Stimulated activated naive B cell treated with anti-CD40 and anti-IgM and Interleukin-4, amounts not matched to agents 10 μg/mL and 1 μg/mL and 100 μg/mL, for 72 hours (primary cell): ENCODE measurements at places on chromosomes 5 and 9.

DNA sequence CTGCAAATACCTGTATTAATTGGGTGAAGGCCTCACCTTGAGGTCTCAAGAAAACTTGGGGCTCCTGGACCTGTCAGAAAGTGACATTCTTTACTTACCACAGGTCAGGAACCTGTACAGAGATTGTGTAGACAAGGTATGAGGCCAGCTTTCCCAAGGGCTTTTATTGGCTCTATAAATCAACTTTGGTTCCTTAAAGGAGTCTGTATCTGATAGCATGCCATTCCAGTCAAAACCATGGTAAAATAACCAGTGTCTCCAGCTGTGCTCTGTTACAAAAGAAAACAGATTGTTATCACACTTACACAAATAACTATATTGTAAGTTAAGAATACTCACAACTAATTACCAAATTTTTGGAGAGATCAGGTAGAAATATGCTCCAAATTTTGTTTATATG is 64.5 kb downstream of the COL15A1 start:
- peaks cover 3% of the 10 kb centered on the region for H3K4me1 ChIP-seq
- no peak for DNase-seq
- no peak overlapping the region for H3K4me3 ChIP-seq
- peaks cover 12% of the 10 kb centered on the region for H3K27me3 ChIP-seq

DNA sequence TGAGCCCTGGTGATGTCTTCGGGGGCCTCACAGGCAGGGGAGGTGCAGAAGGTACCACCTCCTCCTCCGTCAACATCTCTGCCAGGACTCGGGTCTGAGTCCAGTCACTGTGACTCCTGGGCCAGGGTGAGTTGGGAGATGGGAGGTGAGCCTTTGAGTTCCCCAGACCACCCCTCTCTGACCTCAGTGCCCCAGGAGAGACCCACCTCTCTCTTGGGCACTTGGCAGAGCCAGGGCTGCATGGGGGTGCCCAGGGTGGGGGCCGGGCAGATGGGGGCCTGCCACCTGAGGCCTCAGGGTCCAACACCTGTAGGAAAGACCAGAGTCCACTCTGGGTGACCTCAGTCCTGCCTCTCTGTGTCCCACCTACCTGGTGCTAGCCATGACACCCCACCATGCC is 6.8 kb downstream of the KIF12 start:
- no peaks in the 10 kb centered on the region for H3K36me3 ChIP-seq
- H3K27ac ChIP-seq, result no peak overlapping the region
- peaks cover 13% of the 10 kb centered on the region for H3K4me1 ChIP-seq
- no peak overlapping the region for H3K4me3 ChIP-seq
- DNase-seq, result no peak

DNA sequence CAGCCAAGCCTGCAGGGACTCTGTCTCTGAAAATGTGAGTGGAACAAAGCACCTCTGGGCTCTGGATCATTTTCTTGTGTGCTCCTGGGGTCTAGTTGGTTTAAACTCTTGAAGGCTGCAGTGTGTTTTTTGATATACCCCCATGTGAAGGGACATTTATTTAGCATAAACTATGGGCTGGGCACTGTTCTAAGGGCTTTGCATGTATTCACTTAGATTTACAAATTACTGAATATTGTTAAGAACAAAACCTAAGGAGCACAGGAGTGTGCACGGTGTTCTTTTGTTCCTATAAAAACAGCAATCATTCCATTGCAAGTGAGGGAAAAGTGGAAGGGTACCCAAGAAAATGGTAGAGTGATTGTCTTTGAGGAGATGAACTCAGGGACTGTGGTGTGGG is 20.0 kb upstream of the CD180 start:
- peak overlapping the region; percentile 79 for H3K4me3 ChIP-seq
- H3K27ac ChIP-seq, result peak overlapping the region; percentile 100
- no peak for DNase-seq

DNA sequence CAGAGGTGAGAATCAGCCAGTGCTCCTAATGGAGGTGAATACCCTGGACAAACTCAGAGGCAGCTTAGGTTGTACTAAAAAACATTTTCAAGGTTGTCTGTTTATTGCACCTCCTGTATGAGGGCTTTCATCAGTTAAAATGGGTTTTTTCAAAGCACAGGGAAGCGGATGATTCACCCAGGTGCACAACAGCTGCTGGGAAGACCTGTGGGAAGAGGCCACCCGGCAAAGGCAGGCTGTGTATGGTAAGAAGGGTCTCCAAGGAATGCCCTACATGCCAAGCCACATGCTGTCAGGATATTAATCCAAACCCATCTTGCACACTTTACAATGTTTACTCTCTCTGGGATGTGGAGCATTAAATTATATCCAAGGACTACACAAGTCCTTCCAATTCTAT is 14.7 kb downstream of the SIL1 start:
- H3K27ac ChIP-seq, result no peak overlapping the region
- no peaks in the 10 kb centered on the region for H3K27me3 ChIP-seq
- peaks cover 14% of the 10 kb centered on the region for H3K36me3 ChIP-seq
- H3K4me3 ChIP-seq, result no peak overlapping the region

DNA sequence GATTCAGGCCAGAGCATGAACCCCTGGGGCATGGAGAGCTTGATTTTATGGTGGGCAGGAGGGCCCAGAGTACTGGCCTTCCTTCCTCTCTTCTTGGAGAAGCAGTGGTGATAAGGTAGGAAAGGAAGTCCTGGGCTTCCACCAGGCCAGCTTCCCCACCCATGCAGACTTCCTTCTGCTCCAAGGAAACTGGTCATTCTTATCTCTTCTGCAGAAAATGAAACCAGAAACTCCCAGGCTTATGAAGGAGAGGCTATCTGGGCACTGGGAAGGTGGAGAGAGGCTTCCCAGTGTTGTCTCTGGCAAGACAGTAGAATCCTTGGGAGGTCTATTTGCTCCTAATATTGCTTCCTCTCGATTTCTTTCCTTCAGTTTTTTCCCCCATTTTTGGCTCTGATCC is 110.5 kb upstream of the EQTN start:
- no peak overlapping the region for H3K27ac ChIP-seq
- peaks cover 2% of the 10 kb centered on the region for H3K36me3 ChIP-seq
- H3K4me1 ChIP-seq, result peaks cover 38% of the 10 kb centered on the region

GRCh38 chr9:117485176-117485575 is 70.3 kb upstream of the ASTN2 start:
- H3K4me1 ChIP-seq, result peaks cover 4% of the 10 kb centered on the region
- no peak overlapping the region for H3K27ac ChIP-seq
- H3K27me3 ChIP-seq, result peaks cover 18% of the 10 kb centered on the region
- no peak for DNase-seq
- no peak overlapping the region for H3K4me3 ChIP-seq
- no peaks in the 10 kb centered on the region for H3K36me3 ChIP-seq

GRCh38 chr9:34163434-34163833 is 15.4 kb upstream of the UBAP1 start:
- H3K4me3 ChIP-seq, result no peak overlapping the region
- peaks cover 4% of the 10 kb centered on the region for H3K36me3 ChIP-seq
- H3K27me3 ChIP-seq, result peaks cover 27% of the 10 kb centered on the region
- no peaks in the 10 kb centered on the region for H3K4me1 ChIP-seq

DNA sequence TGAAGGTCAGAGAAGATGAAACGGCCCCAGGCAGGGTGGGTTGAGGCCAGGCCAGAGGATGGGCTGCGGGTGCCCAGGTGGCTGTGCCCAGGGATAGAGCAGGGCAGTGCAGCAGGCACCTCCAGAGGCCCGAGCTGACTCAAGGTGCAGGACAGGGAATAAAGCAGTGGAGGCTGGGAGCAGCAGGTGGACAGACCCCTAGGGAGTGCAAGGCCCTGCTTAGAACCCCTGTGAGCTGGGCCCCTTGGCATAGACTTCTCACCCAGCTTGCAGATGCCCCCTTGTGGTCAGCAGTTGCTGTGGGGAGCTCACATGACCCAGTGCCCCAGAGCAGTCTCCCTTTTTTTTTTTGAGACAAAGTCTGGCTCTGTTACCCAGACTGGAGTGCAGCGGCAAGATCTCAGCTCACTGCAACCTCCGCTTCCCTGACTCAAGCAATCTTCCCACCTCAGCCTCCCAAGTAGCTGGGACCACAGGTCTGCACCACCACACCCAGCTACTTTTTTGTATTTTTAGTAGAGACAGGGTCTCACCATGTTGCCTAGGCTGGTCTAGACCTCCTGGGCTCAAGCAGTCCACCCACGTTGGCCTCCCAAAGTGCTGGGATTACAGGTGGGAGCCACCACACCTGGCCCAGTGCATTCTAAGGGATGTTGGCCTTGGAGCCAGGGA is 118.8 kb downstream of the WNK2 start:
- H3K27ac ChIP-seq, result no peak overlapping the region
- peak; percentile 48 for DNase-seq
- H3K4me3 ChIP-seq, result no peak overlapping the region
- peaks cover 13% of the 10 kb centered on the region for H3K4me1 ChIP-seq

DNA sequence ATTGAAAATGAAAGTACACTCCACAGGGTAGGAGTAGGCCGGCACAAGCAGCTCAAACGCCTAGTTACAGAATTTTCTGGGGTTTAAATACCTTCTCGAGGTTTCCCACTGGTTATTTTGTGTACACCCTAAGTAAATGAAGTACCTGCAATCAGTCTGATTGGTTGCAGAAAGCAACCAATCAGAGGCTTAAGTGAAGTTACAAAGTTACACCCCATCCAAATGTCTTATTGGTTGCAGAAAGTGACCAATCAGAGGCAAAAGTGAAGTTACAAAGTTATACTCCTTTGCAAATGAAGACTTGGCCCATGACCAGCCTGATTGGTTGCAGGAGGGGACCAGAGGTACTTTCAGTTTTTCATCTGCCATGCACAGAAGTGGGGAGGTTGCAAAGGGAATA is 33.2 kb upstream of the ERAP2 start:
- no peak for DNase-seq
- H3K27ac ChIP-seq, result no peak overlapping the region
- no peaks in the 10 kb centered on the region for H3K27me3 ChIP-seq
- no peaks in the 10 kb centered on the region for H3K36me3 ChIP-seq

GRCh38 chr5:19903611-19904010 is 84.4 kb downstream of the CDH18 start:
- H3K4me1 ChIP-seq, result no peaks in the 10 kb centered on the region
- DNase-seq, result no peak
- no peak overlapping the region for H3K27ac ChIP-seq
- H3K27me3 ChIP-seq, result no peaks in the 10 kb centered on the region
- H3K4me3 ChIP-seq, result no peak overlapping the region

- no peak for DNase-seq
- H3K4me3 ChIP-seq, result no peak overlapping the region
- H3K36me3 ChIP-seq, result no peaks in the 10 kb centered on the region
These were observed 89.4 kb upstream of the EDIL3 start for GRCh38 chr5:84474126-84474525.

DNA sequence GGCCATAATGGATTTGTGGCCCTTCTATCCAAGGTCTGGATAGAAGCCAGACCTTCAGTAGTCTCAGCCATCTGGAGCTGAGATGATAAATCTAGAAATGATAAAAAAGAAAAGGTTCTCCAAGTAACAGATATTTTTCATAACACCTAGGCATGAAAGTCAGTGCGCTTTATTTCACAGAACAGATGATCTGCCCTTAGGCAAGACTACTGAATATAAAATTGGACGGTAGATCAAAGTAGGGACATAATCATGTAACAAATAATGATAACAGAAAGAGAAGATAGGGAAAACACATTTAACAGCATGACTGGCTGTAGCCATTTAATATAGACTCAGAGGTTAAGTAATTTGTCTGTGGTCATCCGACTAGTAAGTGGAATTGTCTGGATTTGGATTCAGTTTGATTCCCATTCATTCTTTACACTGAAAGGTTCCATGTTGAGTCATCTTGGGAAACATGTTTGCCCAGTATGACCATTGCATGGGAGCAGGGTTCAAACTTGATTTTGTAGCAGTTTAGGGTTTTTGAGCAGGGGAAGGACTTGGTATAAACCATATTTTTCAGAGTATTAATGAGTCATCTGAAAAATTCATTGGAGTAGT is 4.1 kb upstream of the CAVIN4 start:
- no peaks in the 10 kb centered on the region for H3K27me3 ChIP-seq
- H3K4me1 ChIP-seq, result no peaks in the 10 kb centered on the region
- H3K4me3 ChIP-seq, result no peak overlapping the region
- H3K27ac ChIP-seq, result no peak overlapping the region

GRCh38 chr9:17013891-17014290 is 120.9 kb upstream of the CNTLN start:
- DNase-seq, result no peak
- H3K36me3 ChIP-seq, result no peaks in the 10 kb centered on the region
- H3K4me3 ChIP-seq, result no peak overlapping the region
- H3K4me1 ChIP-seq, result no peaks in the 10 kb centered on the region

- H3K27ac ChIP-seq, result no peak overlapping the region
- H3K27me3 ChIP-seq, result no peaks in the 10 kb centered on the region
- peaks cover 40% of the 10 kb centered on the region for H3K4me1 ChIP-seq
- H3K36me3 ChIP-seq, result peaks cover 51% of the 10 kb centered on the region
- no peak for DNase-seq
These were observed 22.4 kb downstream of the FAF2 start for GRCh38 chr5:176470539-176470938.

GRCh38 chr5:20605732-20606525 is 617.9 kb upstream of the CDH18 start:
- H3K27ac ChIP-seq, result no peak overlapping the region
- no peak overlapping the region for H3K4me3 ChIP-seq
- no peak for DNase-seq
- H3K36me3 ChIP-seq, result no peaks in the 10 kb centered on the region

GRCh38 chr5:74113196-74113540 is 487.2 kb downstream of the ARHGEF28 start:
- H3K27me3 ChIP-seq, result peaks cover 11% of the 10 kb centered on the region
- no peak for DNase-seq
- no peaks in the 10 kb centered on the region for H3K36me3 ChIP-seq
- no peaks in the 10 kb centered on the region for H3K4me1 ChIP-seq
- no peak overlapping the region for H3K4me3 ChIP-seq

GRCh38 chr5:19018822-19019221 is 969.2 kb downstream of the CDH18 start:
- H3K27ac ChIP-seq, result no peak overlapping the region
- no peaks in the 10 kb centered on the region for H3K4me1 ChIP-seq
- H3K4me3 ChIP-seq, result no peak overlapping the region
- DNase-seq, result no peak
- H3K36me3 ChIP-seq, result no peaks in the 10 kb centered on the region

GRCh38 chr5:114898602-114899001 is 271.1 kb downstream of the TRIM36 start:
- DNase-seq, result no peak
- H3K36me3 ChIP-seq, result no peaks in the 10 kb centered on the region
- no peaks in the 10 kb centered on the region for H3K4me1 ChIP-seq
- H3K27ac ChIP-seq, result no peak overlapping the region
- no peak overlapping the region for H3K4me3 ChIP-seq

DNA sequence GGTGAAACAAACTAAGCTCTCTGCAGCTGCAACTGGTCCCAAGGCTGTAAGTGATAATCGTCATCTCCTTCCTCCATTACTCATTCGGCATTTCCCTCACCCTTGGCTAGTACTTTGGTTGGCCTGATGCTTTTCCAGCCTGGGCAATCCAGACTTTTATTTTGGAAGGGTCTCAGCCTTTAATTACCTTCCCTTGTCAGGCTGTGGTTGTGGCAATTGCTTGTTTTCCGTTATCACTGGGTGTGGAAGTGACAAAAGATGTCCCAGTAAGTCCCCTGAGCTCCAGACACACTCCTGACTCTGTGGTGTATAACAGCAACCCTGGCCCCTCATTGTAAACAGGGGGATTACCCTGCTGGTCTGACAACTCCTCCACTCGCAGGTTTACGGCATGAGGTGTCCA is 6.3 kb upstream of the FAF2 start:
- no peak for DNase-seq
- no peaks in the 10 kb centered on the region for H3K36me3 ChIP-seq
- peaks cover 11% of the 10 kb centered on the region for H3K4me1 ChIP-seq
- H3K4me3 ChIP-seq, result no peak overlapping the region
- H3K27me3 ChIP-seq, result no peaks in the 10 kb centered on the region
